NCI-H1417 treated with DMSO at 0.1 percent for 48 hours (cell line): ENCODE measurements at places on chromosomes 2 and 18.
A peak's percentile ranks its signal among the peaks of the same experiment; 100 is the strongest.

DNA sequence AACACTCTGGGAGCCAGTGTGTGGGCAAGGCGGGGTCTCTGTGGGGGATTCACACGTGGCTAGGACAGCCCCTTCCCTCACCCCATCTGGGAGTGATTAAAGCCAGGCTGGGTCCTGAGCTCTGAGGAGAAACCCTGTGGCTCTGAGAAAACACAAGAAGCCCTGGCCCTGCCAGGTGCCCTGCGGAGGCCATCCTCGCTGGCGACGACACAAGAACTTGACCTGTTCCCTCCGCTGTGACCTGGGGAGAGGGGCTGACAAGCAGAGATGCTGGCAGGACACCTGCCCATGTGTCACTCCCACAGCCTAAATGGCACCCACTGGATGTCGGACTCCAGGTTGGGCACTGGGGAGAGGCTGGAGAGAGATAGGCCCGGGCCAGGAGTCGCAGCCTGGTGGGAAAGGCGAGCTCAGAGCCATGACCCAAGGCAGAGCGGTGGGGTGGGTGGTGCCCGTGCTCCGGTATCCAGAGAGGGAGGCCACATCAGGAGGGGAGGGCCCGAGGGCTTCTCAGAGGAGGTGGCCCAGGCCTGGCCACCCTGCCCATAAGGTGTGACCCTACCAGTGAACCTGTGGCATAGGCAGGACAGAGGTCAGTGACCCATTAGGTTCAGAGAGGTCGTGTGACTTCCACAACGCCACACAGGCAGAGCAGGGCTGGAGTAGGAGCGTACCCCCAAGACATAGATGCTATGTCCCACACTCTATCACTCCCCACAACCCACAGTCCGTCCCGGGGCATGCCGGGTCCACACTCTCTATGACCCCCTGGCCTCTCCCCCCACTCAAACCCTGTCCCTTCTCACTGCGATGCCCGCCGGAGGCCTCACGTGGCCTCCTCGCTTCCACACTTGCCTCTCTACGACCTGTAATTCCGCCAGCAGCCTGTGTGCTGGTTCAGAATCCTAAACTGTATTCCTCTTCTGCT lies 59.4 kb upstream of the HPCAL1 start:
- no peak for DNase-seq

- DNase-seq: no peak
These were observed 355.1 kb downstream of the TXNL1 start for GRCh38 chr18:56283316-56283715.

GRCh38 chr18:26488417-26489009 lies 59.8 kb downstream of the KCTD1 start:
- peak; percentile 58 for DNase-seq

GRCh38 chr2:210792000-210792399 lies 235.6 kb downstream of the CPS1 start:
- DNase-seq: no peak

- no peak for DNase-seq
These were observed 102.7 kb downstream of the NR4A2 start for GRCh38 chr2:156229724-156230362.

- no peak for DNase-seq
These were observed 684.0 kb downstream of the DSC3 start for GRCh38 chr18:30358555-30358954.

GRCh38 chr18:35143622-35144596 lies 96.9 kb upstream of the ZNF397 start:
- DNase-seq: peak; percentile 94

GRCh38 chr2:128879161-128879560 lies 560.5 kb upstream of the HS6ST1 start:
- no peak for DNase-seq

- DNase-seq: no peak
These were observed 475.0 kb upstream of the POU3F3 start for GRCh38 chr2:104378853-104379374.

DNA sequence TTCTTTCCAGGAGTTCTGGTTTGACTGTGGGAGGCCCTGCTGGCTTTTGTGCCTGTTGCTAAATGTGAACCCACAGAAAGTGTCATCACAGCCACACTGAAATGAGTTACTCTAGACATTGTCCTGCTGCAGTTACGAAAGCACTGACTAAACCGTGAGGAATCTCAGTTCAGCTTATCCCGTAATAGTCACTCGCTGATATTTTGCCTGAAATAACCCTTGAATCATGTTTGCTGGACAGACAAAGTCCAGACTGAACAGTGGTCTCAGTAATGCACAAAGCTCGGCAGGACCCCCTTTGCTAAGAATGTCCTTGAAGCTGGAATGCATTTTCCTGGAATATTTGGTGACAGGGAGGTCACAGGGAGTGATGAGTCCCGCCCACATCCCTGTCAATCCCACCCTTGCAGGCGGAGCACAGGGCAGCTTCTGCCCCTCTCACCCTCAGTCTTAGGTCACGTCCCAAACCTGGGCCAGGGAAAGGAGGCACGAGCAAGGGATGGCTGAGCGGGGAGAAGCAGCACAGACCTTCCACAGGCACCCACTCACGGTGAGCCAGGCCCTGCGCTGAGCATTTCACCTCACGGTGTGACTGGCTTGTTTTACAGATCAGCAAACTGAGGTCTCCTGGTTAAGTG lies 53.4 kb downstream of the ADI1 start:
- DNase-seq: no peak

DNA sequence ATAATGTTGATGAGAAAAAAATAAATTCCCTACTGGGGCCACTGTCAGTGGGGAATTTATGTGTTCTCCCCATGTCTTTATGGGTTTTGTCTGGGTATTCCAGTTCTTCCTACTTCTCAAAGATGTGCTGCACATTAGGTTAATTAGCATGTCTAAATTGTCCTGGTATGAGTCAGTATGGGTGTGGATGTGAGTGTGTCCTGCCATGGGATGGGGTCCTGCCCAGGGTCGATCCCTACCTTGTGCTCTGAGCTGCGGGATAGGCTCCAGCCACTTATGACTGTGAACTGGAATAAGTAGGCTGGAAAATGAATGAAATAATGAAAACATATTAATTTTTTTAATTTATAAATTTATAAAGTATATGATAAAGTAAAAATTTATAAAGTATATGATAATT lies 167.5 kb downstream of the UBR3 start:
- no peak for DNase-seq

GRCh38 chr2:231902598-231902997 lies 23.6 kb downstream of the NPPC start:
- DNase-seq: no peak

GRCh38 chr2:121608367-121608766 lies 40.9 kb downstream of the CLASP1 start:
- DNase-seq: no peak

DNA sequence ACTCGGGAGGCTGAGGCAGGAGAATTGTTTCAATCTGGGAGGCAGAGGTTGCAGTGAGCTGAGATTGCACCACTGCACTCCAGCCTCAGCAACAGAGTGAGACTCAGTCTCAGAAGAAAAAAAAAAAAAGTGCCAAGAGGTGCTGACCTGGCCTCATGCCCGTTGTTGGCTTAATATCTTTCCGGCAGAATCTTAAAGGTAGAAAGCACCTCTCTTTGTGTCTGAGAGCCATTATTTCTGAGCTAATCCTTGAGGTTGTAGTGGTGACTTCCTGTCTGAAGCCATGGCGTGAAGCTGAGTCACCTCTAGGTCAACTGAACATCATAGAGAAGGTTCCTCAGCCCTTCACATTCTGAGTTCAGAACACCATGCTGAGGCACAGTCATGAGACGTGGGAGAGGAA lies 60.4 kb downstream of the WDSUB1 start:
- no peak for DNase-seq

DNA sequence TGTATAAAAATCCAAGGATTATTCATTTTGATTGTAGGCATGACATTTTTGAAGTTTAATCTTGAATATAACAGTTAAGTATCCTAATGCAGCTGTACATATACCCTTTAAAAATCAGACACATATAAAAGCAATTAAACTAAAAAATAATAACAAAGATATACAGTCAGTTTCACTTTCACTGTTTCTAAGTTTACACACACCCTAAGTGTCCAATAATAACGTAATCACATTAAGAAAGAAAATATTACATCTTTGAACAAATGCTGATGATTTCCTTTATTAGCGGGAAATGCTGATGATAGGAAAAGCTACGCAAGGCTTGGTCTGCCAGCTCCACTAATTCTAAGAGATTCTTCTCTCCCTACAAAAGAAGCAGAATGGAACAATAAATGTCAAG lies 38.8 kb downstream of the RTTN start:
- no peak for DNase-seq

GRCh38 chr18:66599190-66599589 lies 4.7 kb downstream of the CDH19 start:
- DNase-seq: no peak

- DNase-seq: no peak
These were observed 43.1 kb upstream of the ASAP2 start for GRCh38 chr2:9163306-9164111.

DNA sequence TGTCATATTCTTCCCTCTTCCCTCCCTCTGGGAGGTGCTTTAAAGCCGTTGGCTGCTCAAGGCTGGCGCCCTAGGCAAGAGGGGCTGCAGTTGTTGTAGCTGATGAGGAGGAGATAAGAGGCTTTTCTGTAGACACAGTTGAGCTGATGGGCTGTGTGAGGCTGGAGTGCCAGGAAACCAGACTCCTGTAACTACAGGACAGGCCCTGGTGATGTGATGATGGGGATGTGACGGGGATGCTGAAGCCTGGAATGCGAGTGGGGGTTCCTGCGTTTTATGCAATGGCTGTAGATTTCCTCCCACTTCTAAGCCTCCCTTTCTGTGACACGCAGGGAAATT lies 5.7 kb upstream of the EFR3B start:
- no peak for DNase-seq

- no peak for DNase-seq
These were observed 215.3 kb upstream of the SESTD1 start for GRCh38 chr2:179479947-179480346.

DNA sequence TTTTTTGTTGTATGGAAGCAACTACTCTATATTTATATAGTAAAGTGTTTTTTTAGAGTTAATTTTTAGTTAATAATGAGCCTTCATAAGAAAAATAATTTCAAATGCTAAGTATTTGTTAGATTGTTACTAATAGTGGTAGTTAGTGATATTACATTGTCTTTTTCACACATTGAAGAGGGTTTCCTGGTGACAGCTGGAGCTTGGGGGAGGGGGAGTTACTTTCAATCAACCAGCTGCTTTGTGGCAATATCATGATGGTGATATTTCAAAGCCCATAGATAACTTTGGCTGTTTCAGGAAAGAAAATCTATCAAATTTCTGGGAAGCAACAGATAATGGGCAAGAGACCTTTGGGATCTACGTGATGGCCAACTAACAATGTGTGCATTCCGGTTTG lies 4.1 kb downstream of the RHBDD1 start:
- no peak for DNase-seq

DNA sequence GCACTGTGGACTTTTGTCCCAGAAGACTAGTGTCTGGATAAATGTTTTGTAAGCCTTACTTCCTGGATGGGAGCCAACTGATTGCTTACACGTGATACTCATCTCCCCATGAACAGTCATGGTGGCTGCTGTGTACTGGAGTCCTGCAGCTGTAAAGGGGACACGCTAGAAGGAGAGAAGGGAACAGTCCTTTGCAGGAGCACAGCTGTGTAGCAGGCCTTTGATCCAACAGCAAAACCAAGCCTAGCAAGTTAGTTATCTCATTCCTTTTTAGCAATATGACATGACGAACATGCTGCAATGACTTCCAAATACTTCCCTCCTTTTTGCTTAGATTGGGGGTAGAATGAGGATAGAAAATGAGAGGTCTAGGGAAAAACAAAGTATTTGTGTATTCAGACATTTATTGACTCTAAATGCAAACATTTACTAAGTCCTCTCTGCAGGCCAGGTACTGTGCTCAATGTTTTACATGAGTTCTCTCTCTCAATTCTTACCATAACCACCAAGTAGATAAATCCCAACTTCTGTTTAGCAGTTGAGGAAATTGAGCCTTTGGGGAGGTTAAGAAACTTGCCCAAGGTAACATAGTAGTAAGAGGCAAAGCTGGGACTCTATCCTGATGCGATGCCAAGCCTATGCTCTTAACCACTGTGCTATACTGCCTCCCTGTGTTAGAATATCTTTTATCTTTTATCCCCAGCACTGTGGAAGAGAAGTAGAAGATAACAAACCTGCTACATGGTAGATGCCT lies 55.4 kb upstream of the CD28 start:
- DNase-seq: no peak

- no peak for DNase-seq
These were observed 25.6 kb upstream of the MYCN start for GRCh38 chr2:15914596-15915385.

- no peak for DNase-seq
These were observed 13.8 kb upstream of the TMEM200C start for GRCh38 chr18:5909125-5909524.

- DNase-seq: no peak
These were observed 250.4 kb upstream of the DSEL start for GRCh38 chr18:67766930-67767329.

- no peak for DNase-seq
These were observed 37.3 kb upstream of the GRP start for GRCh38 chr18:59182673-59183072.

- no peak for DNase-seq
These were observed 442.9 kb downstream of the KCNJ3 start for GRCh38 chr2:155141418-155141817.

GRCh38 chr2:51231071-51231470 lies 199.1 kb upstream of the NRXN1 start:
- DNase-seq: no peak

DNA sequence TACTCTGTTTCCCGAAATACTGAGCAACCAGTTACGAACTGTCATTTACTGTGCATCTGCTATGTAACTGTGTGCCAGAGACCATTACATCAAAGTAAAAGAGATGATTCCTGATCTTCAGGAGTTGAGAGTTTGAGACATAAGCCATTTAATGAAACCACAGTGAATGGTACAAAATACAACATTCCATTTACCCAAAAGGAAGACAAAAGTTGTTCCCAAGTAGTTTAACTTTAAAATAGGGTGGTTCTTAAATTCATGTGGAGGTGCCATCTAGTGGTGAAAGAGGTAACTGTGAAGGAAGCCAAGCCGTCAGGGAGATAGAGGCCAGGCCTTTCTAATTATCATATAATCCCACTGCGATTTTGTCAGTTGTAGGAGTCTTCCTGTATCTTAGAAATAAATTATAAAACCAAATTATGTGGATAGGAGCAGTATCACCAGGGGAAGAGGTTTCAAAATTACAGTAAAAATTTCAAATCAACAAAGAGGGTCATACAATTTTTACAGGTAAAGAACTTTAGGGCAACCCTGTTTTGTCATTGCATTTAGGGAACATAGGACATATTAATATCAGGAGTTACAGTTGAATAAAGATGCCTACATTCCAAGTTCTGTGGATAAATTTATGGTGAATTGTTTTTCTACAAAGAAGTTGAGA lies 67.7 kb downstream of the EPAS1 start:
- peak; percentile 21 for DNase-seq

GRCh38 chr2:72603481-72603880 lies 222.4 kb downstream of the EXOC6B start:
- no peak for DNase-seq

- no peak for DNase-seq
These were observed 444.2 kb downstream of the EIPR1 start for GRCh38 chr2:2933426-2933825.

- no peak for DNase-seq
These were observed 37.3 kb upstream of the DNAH7 start for GRCh38 chr2:196105951-196106350.
